ENCODE measurements at places on chromosomes 11 and 22.

- DNase-seq = no peak
These were observed 33.8 kb downstream of the TRIM29 start for GRCh38 chr11:120104041-120104565.

DNA sequence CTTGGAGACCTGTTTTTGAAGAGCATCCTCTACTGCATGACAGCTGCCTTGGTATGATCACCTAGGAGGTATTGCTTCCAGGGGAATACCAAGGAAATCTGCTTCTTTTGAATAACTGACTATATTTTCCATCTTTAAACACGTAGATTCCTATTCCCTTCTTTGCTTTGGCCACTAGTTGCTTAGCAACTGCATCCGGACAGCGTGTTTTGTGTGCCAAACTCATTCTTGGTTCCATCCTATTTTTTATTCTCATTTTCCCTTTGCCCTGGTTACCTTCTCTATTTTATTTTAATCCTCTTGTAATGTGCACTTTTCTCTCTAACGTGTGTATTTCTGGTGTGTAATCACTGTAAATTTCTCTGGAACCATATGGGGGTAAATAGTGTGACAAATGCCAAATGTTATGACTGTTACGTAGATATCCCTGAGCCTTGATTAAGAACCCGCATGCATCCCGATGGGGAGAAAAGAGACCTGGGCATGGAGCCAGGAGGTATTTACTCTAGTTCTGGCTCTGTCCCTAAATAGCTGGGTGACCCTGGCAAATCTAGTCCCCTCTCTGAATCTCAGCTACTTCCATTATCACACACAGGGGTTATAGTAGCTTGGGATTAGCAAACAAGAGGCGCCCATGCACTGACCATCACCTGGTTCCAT is 241.7 kb downstream of the MIAT start:
- DNase-seq = no peak

DNA sequence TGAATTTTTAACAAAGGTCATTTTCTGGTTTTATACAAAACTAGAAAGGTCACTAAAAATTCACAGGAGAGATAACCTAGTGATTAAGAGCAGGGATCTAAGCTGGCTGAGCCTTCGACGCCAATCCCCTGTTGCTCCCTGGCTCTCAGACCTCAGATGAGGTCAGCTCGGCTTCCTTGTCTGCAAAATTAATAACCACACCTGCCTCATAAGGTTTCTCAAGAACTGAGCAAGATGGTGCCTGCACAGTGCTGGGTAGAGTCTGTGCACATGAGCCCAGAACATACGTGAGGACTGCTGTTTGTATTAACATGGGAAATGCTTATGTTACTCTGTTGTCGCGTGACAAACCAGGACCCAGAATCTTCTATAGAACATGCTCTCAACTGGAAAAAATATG is 24.4 kb upstream of the CD5 start:
- no peak for DNase-seq

DNA sequence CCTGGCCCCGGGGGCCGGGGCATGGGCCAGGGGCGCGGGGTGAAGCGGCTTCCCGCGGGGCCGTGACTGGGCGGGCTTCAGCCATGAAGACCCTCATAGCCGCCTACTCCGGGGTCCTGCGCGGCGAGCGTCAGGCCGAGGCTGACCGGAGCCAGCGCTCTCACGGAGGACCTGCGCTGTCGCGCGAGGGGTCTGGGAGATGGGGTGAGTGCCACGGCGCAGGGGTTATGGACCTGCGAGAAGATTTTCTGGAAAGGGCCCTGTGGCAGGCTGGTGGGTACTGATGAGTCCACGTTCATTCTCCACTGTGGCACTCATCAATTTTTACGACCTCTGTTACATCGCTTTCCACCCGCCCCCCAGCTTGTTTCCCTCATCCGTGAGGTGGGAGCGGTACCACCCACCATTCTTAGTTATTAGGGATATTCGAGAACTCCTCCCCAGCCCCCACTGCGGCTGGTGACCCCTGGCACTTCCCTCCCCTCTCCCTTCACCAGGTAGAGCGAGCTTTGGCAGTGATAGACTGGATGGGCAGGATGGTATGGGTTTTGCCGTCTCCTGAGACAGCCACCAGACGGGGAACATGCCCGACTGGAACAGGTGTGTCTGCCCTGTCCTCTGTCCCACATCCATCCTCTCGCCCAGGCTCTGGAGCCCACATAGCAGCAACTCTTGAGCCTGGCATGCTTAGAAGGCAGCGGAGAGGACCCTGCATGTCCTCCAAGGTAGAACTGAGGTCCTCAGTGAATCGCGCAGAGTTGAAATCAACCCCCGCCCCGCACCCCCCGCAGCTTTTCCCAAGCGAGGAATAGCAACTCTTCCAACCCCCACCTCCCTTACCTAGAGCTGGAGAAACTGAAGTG is 562 bp downstream of the DGAT2 start:
- no peak for DNase-seq

GRCh38 chr11:20213790-20214189 is 53.5 kb upstream of the DBX1 start:
- DNase-seq = no peak

DNA sequence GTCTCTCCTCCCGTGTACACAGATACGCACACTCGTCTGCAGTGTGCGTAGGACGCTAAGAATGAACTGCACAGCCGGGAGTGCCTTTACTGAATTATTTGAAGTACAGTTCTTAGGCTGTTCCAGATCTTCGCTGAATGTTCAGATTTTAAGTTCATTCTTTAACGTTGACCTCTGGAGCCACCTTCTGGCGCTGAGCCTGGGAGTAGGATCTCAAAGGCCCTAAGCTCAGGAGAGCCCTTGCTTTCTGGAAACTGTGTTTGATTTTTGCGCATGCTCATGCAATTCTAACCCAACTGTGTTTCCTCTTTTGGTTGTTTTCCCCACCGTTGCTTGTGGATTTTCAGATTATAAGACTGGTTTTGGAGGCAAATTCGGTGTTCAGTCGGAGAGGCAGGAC is 22.8 kb downstream of the CTTN start:
- no peak for DNase-seq

DNA sequence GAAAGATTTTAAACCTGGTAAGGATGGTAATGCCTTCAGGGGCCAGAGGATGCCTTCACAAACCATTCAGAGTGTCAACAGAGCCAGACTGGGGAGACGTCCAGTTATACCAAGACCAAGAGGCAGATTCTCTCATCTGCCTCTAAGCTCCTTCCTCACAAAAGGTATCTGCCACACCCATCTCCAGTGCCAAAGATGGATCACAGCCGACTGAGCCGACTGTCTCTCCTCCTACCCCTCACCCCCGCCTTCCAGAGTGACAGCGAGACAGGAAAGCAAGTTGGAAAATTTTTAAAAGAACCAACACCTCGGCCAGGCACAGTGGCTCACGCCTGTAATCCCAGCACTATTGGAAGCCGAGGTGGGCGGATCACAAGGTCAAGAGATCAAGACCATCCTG is 79.1 kb upstream of the AKIP1 start:
- DNase-seq = no peak

GRCh38 chr11:73779084-73779902 is 8.4 kb upstream of the MRPL48 start:
- DNase-seq = peak; percentile 99

- DNase-seq = peak; percentile 95
These were observed 9.8 kb downstream of the THAP12 start for GRCh38 chr11:76371170-76371569.

GRCh38 chr11:72226701-72227100 is 2.1 kb downstream of the INPPL1 start:
- DNase-seq = no peak

- DNase-seq = peak; percentile 85
These were observed 1.6 kb downstream of the C1QTNF6 start for GRCh38 chr22:37186228-37186996.

GRCh38 chr11:43243927-43244326 is 67.9 kb upstream of the API5 start:
- no peak for DNase-seq

- peak; percentile 53 for DNase-seq
These were observed 9.7 kb upstream of the MALAT1 start for GRCh38 chr11:65489035-65489705.

DNA sequence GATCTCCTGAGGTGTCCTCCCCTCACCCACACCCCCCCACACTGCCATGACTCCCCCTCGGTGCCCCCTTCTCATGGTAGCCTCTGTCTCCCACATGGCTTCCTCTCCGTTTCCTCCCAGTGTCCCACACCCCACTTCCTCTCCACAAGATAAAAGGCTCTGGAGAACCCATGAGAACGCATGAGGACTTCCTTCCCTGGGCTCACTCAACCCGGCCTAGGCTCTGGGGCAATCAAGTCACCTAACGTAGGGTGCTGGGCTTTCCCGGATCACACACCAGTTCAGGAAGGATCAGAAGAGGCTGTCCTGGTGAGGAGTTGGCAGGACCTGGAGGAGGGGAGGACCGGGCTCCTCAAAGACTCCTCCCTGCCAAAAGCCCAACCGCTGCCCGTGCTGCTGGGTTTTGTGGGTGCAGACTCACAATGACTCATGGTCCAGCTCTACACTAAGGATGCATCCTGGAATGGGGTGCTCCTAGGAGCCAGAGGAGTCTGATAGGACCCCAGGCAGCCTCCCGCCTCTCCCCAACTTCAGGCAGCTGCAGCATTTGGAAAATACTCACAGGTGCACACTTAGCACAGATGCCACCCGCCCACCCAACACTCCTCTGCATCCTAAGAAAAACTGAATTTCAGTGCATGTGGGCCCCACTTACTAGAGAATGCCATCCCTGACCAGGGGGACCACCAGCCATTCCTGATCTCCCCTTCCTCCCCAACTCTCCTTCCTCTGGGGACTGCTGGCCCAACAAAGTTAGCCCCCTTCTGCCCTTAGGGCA is 21.0 kb downstream of the SLC22A12 start:
- DNase-seq = no peak

GRCh38 chr22:26418620-26419019 is 10.4 kb upstream of the ASPHD2 start:
- DNase-seq = no peak

DNA sequence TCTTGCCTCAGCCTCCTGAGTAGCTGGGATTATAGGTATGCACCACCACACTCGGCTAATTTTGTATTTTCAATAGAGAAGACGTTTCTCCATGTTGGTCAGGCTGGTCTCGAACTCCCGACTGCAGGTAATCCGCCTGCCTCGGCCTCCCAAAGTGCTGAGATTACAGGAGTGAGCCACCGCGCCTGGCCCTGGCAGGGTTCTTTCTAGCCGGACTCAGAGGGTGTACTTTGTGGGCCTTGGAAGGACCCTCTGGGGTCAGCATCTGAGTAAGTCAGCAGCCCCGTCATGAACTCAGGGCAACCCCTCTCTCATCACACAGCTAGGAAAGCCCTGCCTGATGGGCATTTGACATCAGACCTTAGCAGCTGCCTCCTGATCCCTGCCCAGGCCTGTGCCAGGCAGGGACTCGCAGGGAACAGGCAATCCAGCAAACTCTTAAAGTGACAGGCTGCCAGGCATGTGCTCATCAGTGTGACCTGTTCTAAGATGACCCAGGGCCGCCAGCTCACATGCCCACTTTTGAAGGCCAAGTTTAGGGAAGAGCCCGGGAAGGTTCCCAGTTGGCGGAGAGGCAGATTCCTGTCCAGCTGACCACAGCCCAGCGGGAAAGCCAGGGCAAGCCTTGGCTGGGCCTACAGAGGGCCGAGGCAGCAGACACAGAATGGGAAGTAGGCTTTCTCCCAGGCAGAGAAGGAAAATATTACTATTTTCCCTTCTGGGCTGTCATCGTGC is 92.9 kb downstream of the MORC2 start:
- no peak for DNase-seq

DNA sequence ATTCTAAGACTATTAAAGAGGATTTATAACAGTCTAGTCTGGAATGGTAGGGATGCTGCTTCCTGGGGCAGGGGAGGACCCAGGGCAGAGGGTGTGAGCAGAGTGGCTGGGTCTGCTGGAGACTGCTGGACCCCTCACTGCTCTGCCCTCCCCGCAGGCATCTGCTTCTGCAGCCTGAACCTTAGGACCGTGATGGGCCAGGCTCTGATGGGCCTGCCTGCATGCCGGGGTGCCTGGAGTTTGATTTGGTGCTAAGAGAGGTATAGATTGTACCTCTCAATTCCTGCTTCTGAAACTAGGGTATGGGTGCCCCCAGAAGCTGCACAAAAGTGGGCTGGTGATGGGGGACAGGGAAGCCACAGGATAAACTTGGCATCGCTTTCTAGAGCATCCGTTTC is 54.9 kb downstream of the CD82 start:
- no peak for DNase-seq

DNA sequence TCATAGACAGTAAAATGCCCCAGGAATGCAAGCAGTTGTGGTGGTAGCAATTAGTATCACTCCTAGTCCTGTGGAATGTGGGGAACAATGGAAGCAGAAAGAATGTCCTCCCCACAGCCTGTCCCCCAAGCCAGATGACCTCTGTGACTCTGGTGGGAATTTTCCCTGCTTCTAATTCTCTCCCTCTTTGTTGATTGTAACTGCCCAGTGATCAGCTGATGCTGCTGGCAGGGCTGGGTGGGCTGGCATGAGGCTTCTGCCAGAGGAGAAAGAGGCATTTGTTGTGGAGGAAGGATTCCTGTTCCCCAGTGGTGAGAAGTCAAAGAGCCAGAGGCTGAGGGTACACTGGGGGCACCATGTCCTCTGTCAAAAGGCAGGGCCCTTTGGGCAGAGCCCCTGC is 116.7 kb upstream of the NCAM1 start:
- no peak for DNase-seq

GRCh38 chr11:13278609-13279486 is 1.3 kb downstream of the BMAL1 start:
- peak; percentile 11 for DNase-seq

DNA sequence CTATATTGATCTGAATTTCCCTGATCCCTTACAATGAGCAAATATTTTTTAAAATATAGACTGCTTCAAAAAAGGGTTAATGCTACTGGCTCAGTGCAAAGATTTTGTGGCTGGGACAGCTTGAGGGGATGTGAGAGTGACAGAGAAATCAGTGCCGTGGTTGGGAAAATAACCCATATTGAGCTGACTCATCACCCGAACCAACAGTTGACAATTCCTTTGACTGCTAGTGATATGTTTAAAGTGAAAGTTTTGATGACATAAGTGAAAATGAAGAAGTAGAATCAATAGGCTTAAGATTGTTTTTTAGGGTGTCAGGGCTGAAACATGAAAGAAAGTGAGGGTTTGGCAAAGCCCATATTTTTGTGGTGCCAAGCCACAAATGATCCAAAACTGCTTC is 257.1 kb upstream of the TENM4 start:
- DNase-seq = no peak

DNA sequence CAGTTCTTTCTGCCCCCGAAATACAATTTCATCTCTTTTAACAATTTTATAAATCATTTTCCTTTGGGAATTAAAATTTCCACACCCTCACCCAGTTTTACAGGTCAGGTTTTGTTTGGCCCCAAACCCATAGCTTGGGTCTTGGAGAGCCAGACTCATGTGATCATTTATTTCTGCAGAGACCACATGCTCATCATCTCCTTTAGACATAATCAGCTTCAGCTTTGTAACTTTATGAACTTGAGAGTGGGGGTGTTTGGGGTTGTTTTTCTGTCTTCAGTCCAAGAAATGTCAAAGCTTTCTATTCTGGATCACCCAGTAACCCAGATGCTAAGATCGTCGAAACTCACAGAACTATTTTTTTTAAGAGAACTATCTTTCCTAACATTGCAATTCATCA is 70.9 kb downstream of the DBX1 start:
- no peak for DNase-seq
